ENCODE measurements at places on chromosomes 4 and X.

- peak; percentile 70 for DNase-seq
These were observed 216.6 kb downstream of the NR3C2 start for GRCh38 chr4:148225639-148226038.

DNA sequence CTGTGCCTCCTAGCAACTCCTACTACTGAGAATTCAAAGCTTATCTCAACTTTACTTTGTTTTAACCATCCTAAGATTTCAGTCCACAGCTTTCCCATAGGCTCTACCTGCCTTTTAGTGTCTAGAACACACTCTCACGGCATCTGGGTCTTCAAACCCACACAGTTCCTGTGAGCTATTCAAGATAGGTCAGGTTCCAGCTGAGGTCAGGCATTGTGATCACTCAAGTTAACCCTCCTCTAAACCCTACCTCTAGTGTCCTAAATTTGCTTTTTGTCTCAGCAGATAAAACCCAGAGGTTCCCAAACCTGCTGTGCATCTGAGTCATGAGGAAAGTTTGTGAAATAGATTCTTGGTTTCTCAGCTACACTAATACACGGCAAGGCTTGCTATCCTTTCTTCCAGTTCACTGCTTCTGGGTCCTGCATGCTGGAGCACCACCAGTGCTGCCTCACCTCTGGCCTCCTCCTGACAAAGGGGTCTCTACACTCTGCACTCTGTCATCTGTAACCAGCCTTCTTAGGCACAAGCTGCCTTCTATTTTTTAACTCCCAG, 324.6 kb upstream of the MAGEB2 start:
- DNase-seq: no peak

DNA sequence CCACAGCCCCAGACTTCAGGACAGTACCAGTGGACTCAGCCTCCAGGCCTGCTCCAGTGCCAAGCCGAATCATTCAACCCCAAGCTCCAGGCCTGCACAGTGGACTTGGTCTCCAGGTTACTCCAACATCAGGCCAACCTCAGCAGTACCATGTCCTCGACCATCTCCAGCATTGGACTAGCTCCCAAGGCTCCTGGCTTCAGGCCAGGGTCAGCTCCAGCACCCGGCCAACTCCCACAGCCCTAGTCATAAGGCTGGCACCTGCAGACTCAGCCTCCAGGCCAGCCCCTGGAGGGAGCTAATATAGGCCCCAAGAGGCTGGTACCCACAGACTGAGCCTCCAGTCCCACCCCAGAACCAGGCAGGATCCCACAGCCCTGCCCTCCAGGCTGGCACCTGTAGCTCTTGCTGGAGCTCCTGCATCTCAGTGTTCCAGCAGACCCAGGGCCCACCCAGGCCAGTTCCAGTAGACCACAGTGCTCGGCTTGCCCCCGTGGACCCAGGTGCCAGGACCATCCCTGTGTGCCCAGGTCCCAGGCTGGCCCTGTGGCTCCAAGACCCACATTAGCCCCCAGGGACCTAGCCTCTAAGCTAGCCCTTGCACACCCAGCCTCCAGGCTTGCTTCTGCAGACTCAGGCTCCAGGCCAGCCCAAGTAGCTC, 25.6 kb downstream of the ZMAT1 start:
- no peak for DNase-seq

DNA sequence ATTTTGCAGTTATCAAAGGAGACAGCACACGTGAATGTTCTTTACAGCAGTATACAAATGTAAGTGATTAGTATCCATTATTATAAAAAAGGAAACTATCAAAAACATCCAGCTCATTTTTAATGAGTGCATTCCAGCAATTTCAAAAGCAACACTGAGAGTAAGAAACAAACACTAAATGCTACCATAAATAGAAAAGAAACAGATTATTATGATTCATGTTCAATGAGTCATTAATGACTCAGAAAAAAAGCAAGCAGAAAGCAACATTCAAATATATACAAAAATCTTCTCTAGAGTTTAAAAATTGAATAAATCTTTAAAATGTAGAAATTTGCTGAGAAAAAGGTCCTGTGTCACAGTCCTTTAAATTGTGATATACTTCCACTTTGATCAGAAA, 346.5 kb upstream of the FMR1 start:
- no peak for DNase-seq

DNA sequence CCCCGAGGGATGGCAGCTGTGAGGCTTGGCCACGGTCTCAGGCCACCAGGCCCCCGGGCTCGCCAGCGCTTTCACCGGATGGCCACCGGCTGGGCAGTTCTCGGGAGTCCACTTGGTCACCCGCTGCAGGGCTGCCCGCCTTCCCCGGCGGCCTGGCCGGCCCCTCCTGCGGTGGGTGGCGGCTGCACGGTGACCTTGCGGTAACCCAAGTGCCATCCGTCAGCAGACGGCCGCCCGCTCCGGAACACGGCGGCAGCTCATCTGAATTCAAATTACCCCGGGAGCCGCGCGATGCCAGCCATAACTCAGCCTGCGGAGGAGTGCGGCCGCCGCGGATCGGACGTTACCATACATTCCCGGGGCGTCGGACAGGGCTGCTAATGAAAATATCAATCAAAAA, 60.7 kb downstream of the FAM53A start:
- DNase-seq: no peak

GRCh38 chr4:22235698-22236097, 280.2 kb downstream of the ADGRA3 start:
- no peak for DNase-seq

- no peak for DNase-seq
These were observed 270.0 kb downstream of the ARHGAP24 start for GRCh38 chr4:85744950-85745349.

DNA sequence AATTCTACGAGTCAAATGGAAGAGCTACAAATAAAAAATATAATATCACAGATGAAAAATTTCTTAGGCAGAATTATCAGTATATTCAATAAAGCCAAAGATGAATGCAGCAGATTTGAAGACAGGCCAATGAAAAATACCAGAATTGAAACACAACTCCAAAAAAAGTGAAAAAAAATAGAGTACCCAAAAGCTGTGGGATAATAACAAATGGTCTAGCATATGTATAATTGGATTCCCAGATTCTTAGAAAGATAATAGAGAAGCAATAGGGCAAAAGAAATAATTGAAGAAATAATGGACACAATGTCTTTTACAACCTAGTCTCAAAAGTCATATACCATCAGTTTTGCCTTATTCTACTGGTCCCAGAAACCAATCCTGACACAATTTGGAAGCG, 4.4 kb downstream of the ANAPC10 start:
- no peak for DNase-seq

GRCh38 chr4:9804918-9805317, 23.5 kb downstream of the DRD5 start:
- DNase-seq: no peak

DNA sequence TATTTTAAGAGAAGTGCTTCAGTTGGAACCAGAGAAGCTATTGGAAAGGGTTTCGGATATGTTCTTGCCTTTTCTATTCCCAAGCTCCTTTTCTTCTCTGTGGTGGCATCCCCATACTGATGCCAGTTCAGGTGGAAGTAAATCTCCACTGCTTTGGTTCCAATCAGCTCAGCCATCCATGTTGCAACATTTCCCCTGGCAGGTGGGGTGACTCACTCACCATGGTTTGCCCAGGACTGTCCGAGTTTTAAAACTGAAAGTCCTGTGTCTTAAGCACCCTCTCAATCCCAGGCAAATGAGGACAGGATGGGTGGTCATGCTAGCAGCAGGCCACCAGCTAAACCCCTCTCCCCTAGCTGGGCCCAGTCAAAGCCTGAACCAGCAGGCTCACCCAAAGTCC, 15.1 kb downstream of the RAI2 start:
- no peak for DNase-seq

GRCh38 chr4:40550948-40551462, 78.7 kb downstream of the RBM47 start:
- peak; percentile 55 for DNase-seq

- peak; percentile 21 for DNase-seq
These were observed 112.5 kb downstream of the MID1 start for GRCh38 chrX:10507876-10508275.

DNA sequence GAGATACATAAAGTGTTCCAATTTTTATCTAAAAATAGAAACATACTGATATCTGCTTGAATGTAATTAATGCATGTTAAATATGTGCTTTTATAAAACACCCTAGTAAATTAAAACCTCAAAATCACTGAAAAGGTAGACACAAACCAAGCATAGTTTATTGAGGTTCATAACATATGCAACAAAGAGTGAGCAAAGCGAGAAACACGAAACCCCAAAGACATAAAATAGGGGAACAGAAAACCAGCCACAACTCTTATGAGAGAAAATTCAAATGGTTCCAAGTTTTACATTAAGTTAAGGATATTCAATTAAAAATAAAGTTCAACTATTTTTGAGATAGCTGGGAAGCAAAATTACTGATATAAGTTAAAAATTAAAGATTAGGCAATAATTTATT, 336.4 kb upstream of the AGA start:
- DNase-seq: no peak

- no peak for DNase-seq
These were observed 352.3 kb downstream of the GRXCR1 start for GRCh38 chr4:43244688-43245382.

DNA sequence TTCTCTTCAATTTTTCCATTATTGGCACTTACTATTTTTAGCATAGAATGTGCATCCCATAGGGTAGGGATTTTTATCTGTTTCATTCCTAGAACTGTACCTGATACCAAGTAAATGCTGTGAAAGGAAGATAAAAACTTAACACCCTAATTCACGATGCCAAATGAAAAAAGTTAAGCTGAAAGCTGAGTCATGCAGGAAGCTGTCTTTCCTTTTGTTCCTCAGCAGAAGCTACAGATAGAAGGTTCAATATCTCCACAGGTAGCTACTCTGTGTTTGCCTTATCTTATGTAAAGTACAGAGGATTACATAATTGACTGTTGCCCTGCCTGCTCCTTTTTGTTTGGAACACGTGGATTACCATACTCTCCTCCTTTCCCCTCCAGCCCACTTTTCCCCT, 77.0 kb downstream of the LRP2BP start:
- DNase-seq: peak; percentile 62

DNA sequence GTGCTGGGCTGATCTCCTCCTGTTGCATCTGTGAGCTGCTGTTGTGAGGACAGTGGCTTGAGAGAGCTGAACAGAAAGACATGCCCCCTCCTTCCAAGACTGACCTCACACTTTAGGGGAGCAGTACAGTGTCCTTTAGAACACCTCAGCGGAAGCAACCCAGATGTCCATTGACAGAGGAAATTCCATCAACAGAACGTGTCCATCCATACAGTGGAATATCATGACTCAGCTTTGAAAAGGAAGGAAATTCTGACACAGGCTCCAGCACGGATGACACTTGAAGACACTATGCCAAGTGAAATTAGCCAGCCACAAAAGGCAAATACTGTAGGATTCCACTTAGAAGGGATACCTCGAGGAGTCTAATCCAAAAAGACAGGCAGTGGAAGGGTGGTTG, 103.5 kb downstream of the GPR143 start:
- peak; percentile 64 for DNase-seq

DNA sequence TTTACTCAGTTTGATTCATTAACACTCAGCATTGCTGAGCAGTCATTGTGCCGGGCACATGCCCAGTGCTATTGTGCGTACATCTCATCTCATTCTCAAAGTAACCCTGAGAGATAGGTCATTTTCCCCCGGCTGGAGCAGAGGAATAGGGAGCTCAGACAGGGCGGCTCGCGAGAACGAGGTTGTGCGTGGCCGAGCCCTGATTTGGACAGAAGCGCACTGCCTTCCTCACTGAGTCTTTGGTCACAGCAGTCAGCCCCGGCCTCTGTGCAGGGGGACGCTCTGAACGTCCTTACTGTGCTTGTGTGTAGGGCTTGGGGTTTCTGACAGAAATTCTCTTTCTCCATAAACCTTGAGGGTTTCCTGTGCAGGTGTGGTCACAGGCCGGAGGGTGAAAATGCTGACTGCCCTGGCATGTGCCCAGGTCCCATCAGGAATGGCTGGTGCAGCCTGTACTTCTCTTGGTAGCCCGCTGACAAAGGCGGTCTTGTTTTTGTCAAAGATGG, 39.5 kb downstream of the NOP14 start:
- DNase-seq: no peak

DNA sequence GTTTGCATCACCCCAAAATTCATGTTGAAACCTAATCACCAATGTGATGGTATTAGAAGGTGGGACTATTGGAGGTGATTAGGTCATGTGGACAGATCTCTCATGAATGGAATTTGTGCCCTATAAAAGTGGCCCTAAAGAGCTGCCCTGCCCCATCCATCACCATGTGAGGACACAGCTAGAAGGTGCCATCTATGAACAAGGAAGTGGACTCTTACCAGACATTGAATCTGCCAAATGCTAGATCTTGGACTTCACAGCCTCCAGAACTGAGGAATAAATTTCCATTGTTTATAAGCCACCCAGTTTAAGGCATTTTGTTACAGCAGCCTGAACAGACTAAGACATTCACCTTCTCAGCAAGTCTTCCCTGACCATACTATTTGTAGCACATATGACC, 7.5 kb downstream of the PLA2G12A start:
- DNase-seq: no peak

- no peak for DNase-seq
These were observed 37.5 kb downstream of the PNPLA4 start for GRCh38 chrX:7889680-7890079.

- DNase-seq: no peak
These were observed 494.4 kb downstream of the TMA16 start for GRCh38 chr4:163988865-163989264.

DNA sequence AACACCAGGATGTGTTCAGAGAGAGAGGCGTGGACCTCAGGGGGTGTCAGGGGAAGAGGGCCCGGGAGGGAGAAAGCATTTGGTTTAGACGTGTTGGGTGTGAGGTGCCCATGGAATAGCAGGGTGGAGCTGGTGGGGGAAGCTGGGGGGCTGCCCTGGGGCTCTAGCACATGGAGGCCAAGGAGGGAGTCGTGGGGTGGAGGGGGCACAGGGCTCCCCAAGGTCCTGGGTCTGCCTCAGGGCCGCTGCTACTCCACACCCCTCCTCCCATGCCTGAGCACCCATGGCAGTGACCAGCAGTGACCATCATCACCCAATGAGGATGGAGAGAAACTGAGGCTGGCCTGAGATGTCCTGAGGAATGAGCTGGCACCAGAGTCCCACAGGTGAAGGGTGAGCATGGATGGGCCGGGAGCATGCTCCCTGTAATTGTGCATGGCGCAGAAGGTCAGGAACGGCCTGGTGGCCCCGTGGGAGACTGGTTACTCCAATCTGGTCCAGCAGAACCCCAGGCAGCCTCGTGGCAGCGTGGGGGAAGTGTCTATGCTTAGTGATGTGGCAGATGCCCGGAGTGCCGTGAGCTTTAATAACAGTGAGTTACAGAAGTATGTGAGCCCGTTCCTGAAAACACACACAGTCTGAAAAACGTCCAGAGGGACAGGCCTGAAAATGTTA, 69.4 kb upstream of the GPR78 start:
- no peak for DNase-seq

- no peak for DNase-seq
These were observed 9.0 kb upstream of the PRSS48 start for GRCh38 chr4:151267822-151268535.

- DNase-seq: no peak
These were observed 23.2 kb upstream of the UVSSA start for GRCh38 chr4:1323635-1324442.

- DNase-seq: peak; percentile 30
These were observed 115.4 kb downstream of the PTTG2 start for GRCh38 chr4:38075370-38076152.

- peak; percentile 63 for DNase-seq
These were observed 568 bp downstream of the CHST7 start for GRCh38 chrX:46573892-46574773.

- DNase-seq: no peak
These were observed 1.2 kb downstream of the SLC39A8 start for GRCh38 chr4:102343964-102344519.

GRCh38 chr4:180203349-180203748, 2039.9 kb upstream of the TENM3 start:
- no peak for DNase-seq
